ENCODE measurements at places on chromosomes 4 and X.

DNA sequence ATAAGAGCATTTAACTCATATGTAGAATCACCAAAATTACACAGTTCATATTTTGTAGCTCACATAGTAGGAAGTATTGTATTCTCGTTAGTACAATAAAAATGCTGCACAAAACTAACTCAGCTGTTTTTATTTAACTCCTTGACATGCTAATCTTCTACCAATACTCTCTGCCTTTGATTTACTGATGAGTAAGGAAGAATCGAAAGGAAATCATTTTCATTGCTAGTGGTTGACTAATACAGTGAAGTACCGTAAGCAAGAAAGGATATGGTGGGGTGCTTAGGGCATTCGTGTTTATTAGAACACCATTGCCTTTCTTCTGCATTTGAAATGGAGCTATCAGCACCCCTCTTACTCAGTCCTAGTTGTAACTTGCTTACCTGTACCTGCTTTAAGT, 1239.1 kb upstream of the TENM3 start:
- DNase-seq: no peak

- no peak for DNase-seq
Measured at GRCh38 chr4:173001571-173001970, 167.0 kb upstream of the GALNT7 start.

DNA sequence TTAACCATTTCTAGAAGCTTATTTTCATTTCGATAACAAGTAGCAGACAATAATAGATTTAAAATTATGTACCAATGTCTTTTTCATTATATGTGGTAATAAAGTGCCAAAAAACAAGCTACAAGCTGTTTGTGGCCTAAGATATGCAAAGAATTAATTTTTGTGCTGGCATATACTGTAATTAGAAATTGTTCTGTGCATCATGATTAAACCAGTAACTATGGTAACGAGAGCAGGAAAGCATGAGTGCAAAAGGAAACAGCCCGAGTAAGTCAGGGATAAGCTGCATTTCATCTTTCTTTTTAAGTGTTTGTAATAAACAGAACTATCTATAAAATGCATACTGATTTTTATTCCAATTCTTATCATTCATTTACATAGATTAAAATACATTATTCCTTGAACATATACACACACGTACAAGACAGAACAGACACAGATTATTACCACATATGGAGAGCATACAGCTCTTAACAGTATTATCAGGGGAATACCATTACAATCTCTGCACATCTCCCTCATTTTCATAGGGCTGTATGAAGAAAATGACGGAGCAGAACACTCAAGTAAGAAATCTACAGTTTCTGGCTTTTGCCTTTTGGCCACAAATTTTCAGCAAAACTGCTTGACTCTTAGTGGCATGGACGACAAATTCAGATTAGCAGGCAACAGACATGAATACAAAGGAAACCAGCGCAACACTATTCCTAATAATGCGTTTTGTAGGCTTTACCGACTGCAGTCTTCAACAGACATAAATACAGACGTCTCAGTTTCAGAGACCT, 121.3 kb upstream of the WDR17 start:
- no peak for DNase-seq

GRCh38 chr4:86449746-86450588, 90.1 kb upstream of the MAPK10 start:
- no peak for DNase-seq

DNA sequence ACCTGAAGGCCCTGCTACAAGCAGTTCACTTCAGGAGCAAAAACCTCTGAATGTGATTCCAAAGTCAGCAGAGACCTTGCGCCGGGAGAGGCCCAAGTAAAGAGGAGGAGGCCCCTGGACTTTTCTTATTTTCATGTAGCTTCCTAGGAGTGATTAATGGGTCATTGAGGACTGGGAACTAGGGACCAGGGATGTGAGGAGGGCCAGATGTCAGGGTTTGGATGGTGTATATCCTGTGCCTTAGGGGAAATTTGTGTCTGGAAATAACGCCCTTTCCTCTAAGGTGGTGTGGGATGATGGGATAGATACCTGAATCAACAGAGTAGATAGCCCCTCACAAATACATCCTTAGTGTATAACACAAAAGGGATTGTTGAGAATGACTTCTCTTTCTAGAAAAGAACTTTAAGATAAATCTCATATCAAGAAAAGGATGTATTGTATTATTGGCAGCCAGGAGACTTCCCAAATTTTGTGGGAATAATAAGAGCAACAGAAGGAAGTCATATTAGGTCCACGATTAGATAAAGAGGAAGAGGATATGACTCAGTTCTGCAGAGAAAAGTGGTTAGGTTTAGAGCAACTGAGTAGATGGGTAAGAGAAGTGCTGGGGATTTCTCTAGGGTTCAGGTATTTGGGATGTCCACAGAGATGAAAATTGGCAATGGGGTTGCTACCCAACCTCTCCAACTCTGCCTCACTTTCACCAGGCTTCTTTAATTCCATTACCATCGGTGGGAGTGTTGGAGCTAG, 1.1 kb downstream of the ITGB1BP2 start:
- no peak for DNase-seq

DNA sequence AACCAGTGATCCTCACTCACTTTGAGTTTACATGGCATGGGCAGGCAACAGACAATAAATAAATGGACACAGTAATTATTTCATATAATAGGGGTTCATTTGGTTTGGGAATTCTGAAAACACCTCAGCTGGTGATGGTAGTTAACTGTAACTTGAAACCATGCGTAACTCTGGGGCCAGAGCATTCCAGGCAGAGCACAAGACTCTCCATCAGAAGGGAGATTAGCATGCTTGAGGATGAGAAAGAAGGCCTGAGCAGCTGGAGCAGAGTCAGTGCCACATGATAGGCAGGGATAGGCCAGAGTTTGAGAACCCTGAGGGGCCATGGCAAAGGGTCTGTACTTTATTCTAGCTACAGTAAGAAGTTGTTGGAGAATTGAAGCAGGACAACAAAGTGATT, 56.3 kb upstream of the CXCL8 start:
- DNase-seq: no peak

- no peak for DNase-seq
Measured at GRCh38 chr4:167049257-167049656, 185.0 kb downstream of the SPOCK3 start.

DNA sequence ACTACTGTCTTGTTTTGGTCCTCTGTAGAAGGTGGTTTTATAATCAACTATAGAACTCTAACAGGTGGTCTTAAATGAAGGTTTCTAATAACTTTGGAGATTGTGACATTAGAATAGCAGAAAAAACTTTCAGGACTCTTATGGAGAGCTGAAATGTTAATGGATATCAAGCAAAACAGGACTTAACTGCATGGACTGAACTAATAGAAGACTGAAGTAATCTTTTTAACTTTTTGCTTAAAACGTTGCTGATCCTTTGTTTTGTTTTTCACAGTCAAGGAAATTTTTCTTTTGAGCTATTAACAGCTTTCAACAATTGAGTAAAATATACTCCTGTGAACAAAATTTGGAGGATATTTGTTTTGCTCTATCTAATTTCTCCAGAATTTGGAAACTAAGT, 17.2 kb downstream of the NXT2 start:
- DNase-seq: no peak
